ENCODE measurements at places on chromosomes 11 and 22. TPM values are rescaled to one million over a fixed set of nuclear protein-coding genes. Genes with fewer than 3 reads are reported as not detected.

Gene CD3G
- not detected for total RNA-seq

Gene TECTA
- 0.87 TPM for total RNA-seq

Gene JHY
- total RNA-seq, result 1.3 TPM

Gene ENDOD1
- 62.4 TPM for total RNA-seq

Gene BIK
- total RNA-seq, result not detected

Gene FAM111B
- total RNA-seq, result 8.7 TPM

Measured in smooth muscle cell of trachea (primary cell).